Activated CD4-positive, alpha-beta T cell treated with anti-CD3 and anti-CD28 coated beads, Interleukin-2, amount 10 ng/mL, durations not matched to agents 24 days and 14 days (primary cell): ENCODE measurements at places on chromosomes 3 and 15.

DNA sequence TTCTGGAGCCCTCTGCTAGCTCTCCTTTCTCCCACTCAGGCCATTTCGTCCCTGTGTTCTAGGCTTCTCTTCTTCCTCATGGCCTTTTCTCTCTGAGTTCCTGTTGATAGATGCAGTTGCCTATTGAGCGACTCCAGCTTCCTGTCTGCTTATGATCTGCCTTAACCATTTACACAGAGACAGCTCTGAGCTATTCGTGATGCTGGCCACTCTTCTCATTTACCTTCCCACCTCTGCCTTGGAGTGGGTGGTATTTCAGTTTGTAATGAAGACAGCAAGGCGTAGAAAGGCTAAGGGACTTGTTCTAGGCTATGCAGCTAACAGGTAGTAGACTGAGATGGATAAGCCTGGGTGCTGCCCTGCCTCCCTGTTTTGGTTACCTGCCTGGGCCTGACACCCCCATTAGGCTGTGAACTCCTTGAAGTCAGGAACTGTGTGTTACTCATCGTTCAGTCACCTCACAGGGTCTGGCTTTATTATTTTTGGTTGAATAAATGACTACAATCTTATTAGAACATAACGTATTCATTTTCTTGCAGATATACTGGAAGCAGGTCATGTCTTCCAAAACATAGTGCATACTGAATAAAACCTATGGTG is 12.6 kb upstream of the ZBTB47 start:
- no peaks in the 10 kb centered on the region for H3K27me3 ChIP-seq
- DNase-seq = peak; percentile 55
- H3K27ac ChIP-seq = peak overlapping the region; percentile 67
- peaks cover 13% of the 10 kb centered on the region for H3K4me1 ChIP-seq
- H3K4me3 ChIP-seq = peak overlapping the region; percentile 76
- H3K36me3 ChIP-seq = peaks cover 38% of the 10 kb centered on the region

DNA sequence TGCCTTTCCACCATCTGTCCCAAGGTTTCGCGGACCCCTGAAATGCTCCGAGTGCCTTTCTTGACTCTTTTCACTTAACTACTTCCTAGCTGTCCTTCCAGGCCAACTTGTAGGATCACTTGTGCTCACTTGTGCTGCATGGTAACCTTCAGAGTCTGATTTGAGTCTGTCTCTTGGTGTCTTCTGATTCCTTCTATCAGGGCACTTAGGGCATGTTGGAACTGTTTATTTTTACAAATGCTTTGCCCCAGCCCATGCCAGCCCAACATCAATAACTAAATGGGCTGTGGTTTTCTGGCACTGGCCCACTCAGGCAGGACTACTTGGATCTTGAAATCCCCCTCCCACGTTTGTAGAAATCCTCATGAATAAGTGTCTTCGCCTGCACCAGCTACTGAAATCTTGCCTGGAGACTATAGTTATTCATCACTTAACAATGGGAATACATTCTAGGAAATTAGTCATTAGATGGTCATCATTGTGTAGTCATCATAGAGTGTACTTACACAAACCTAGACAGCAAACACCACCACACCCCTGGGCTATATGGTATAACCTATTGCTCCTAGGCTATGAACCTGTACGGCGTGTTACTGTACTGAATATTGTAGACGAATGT is 123.1 kb upstream of the STRIT1 start:
- H3K27ac ChIP-seq = no peak overlapping the region
- DNase-seq = no peak
- H3K27me3 ChIP-seq = no peaks in the 10 kb centered on the region

GRCh38 chr3:59750391-59750790 is 700.6 kb upstream of the CFAP20DC start:
- peaks cover 54% of the 10 kb centered on the region for H3K36me3 ChIP-seq
- no peak overlapping the region for H3K27ac ChIP-seq
- DNase-seq = no peak
- H3K4me1 ChIP-seq = peaks cover 37% of the 10 kb centered on the region
- no peaks in the 10 kb centered on the region for H3K27me3 ChIP-seq
- no peak overlapping the region for H3K4me3 ChIP-seq

- H3K27me3 ChIP-seq = peaks cover 14% of the 10 kb centered on the region
- H3K36me3 ChIP-seq = no peaks in the 10 kb centered on the region
- H3K4me3 ChIP-seq = no peak overlapping the region
- peaks cover 5% of the 10 kb centered on the region for H3K4me1 ChIP-seq
Observed at GRCh38 chr3:12413721-12414255, 70.5 kb upstream of the TSEN2 start.

GRCh38 chr3:120661106-120661905 is 20.7 kb downstream of the HGD start:
- peaks cover 13% of the 10 kb centered on the region for H3K27me3 ChIP-seq
- no peaks in the 10 kb centered on the region for H3K36me3 ChIP-seq
- no peak for DNase-seq
- no peak overlapping the region for H3K4me3 ChIP-seq

- H3K27ac ChIP-seq = peak within 1 kb of the TSS; percentile 88
- no peaks in the 10 kb centered on the region for H3K27me3 ChIP-seq
- peak; percentile 97 for DNase-seq
Observed at GRCh38 chr3:182980204-182981037, at the start of gene DCUN1D1. TSS of gene DCUN1D1 (minus strand) at chr3:182980538. CDS start at chr3:182980489, 49 bp downstream.

DNA sequence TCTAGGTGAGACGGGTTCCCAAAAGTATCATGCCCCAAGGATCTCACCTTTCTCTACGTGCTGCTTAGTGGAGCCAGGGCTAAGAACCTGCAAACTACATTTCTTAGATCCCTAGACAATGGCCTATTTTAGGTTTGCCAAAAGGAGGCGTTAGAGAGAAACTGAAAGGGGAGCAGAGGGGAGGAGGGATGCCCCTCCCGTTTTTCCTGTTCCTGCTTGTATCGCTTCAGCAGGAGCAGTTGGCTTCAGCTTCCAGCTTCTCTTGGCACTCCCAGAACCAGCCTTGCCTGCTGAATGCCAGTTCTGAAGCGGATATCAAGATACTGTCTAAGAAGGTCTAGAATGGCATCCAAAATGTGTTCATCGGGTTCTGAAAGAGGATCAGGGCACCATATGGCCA is 58.4 kb upstream of the ABHD17C start:
- no peaks in the 10 kb centered on the region for H3K36me3 ChIP-seq
- no peak overlapping the region for H3K27ac ChIP-seq
- H3K27me3 ChIP-seq = peaks cover 10% of the 10 kb centered on the region
- H3K4me1 ChIP-seq = no peaks in the 10 kb centered on the region
- no peak overlapping the region for H3K4me3 ChIP-seq

DNA sequence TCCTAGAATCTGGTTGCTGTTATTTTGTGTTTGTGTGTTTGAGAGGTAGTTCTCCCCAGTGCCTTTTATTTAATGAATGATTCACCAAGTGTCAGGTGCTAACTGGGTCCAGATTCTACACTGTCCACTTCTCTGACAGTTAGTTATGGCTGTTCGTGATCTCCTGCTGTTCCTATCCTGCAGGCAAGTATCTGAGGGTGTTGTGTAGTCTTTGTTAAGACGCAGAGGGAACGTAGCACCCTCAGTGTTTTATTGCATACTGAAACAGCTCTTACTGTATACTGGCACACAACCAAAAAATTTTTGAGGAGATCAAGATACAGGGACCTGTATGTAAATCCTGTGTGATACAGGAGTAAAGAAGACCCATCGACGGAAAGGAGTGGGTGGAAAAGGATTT is 1271.3 kb downstream of the ROBO1 start:
- DNase-seq = no peak
- no peaks in the 10 kb centered on the region for H3K36me3 ChIP-seq
- no peak overlapping the region for H3K27ac ChIP-seq
- no peaks in the 10 kb centered on the region for H3K4me1 ChIP-seq
- H3K4me3 ChIP-seq = no peak overlapping the region
- H3K27me3 ChIP-seq = no peaks in the 10 kb centered on the region

DNA sequence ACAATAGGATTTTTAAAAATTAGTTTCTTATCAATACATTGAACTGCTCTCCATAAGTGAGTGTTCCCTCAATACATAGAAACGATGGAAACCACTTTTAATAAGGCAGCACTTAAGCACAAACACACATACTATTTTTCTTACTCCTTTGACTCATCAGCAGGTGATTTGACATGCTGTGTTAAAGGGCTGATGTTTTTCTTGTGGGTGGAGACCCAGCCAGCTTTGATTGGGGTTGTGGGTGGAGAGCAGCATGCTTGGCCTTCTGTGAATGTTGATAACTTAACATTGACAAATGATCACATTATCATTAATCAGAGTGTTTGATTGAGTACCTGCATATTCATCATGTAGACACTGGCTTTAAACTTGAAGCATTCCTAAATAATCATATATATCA is 223.0 kb upstream of the DPH6 start:
- H3K27me3 ChIP-seq = no peaks in the 10 kb centered on the region
- DNase-seq = no peak
- no peaks in the 10 kb centered on the region for H3K4me1 ChIP-seq
- no peak overlapping the region for H3K27ac ChIP-seq
- H3K4me3 ChIP-seq = no peak overlapping the region
- H3K36me3 ChIP-seq = no peaks in the 10 kb centered on the region

GRCh38 chr3:8604988-8605387 is 39.6 kb downstream of the SSUH2 start:
- no peak overlapping the region for H3K4me3 ChIP-seq
- no peaks in the 10 kb centered on the region for H3K36me3 ChIP-seq
- H3K27me3 ChIP-seq = no peaks in the 10 kb centered on the region
- no peak for DNase-seq

GRCh38 chr3:35737934-35738706 is 98.8 kb downstream of the ARPP21 start:
- no peak overlapping the region for H3K4me3 ChIP-seq
- no peaks in the 10 kb centered on the region for H3K27me3 ChIP-seq
- no peaks in the 10 kb centered on the region for H3K4me1 ChIP-seq
- H3K27ac ChIP-seq = no peak overlapping the region

- DNase-seq = no peak
- H3K27me3 ChIP-seq = no peaks in the 10 kb centered on the region
- no peak overlapping the region for H3K4me3 ChIP-seq
- H3K36me3 ChIP-seq = peaks cover 81% of the 10 kb centered on the region
- peak overlapping the region; percentile 51 for H3K27ac ChIP-seq
Observed at GRCh38 chr3:18351069-18351628, 74.0 kb downstream of the SATB1 start.

DNA sequence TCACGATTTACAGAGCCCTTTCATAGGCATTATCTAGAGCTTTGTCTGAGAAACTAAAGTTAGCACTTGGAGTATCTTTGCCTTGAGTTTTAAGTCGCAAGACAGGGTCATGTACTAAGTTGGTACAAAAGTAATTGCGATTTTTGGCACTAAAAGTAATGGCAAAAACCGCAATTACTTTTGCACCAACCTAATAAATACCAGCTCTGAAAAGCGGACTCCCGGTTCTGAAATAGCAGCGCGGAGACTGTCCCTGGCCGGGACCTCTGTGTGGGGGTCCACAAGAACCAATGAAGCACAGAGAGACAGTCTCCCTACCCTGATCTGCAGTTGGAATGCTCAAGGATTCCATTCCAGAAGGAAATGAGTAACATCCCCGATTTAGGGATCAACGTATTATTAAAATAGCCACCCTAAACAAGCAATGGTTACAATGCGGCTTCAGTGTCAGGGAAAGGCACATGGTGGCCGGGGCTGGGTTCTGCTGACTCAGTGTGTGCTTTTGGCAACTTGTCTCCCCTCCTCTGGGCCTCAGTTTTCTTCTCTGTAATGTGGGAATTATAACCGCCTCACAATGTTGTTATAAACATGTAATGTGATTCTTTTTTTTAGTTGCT is 150.3 kb upstream of the MCTP2 start:
- H3K27ac ChIP-seq = no peak overlapping the region
- no peak for DNase-seq
- H3K4me3 ChIP-seq = no peak overlapping the region
- H3K36me3 ChIP-seq = no peaks in the 10 kb centered on the region
- peaks cover 2% of the 10 kb centered on the region for H3K27me3 ChIP-seq
- H3K4me1 ChIP-seq = no peaks in the 10 kb centered on the region

- no peak overlapping the region for H3K4me3 ChIP-seq
- peaks cover 10% of the 10 kb centered on the region for H3K36me3 ChIP-seq
- DNase-seq = peak; percentile 33
- H3K27ac ChIP-seq = no peak overlapping the region
- H3K27me3 ChIP-seq = peaks cover 81% of the 10 kb centered on the region
- H3K4me1 ChIP-seq = peaks cover 5% of the 10 kb centered on the region
Observed at GRCh38 chr15:96335411-96336024, 5.0 kb downstream of the NR2F2 start.

DNA sequence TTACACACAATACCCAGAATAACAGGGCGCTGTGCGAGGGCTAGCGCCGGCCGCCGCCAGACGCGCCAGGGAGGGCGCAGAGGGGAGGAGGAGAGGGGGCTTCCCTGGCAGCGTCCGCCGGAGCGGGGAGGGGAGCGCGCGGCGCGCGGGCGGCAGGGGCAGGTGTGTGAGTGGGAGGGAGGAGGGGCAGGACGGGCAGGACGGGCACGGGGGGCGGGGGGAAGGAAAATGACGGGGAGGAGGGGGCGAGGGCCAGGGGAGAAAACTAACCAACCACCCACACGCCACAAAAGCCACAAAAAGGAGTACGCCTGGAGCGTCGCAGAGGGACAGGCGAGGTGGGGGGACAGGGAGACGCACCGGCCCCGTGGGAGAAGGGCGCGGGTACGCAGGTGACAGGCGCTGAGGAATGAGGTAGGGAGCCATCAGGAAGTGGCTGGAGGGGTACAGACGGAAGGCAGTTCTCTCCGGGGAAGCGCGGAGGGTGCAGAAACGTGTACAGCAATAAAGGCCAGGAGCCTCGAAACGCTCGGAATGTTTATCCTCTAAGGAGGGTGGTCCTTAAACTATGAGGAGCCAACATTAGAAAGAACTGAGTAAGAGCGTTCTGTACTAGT is 610 bp upstream of the SATB1 start:
- H3K27me3 ChIP-seq = peaks cover 2% of the 10 kb centered on the region
- peaks cover 79% of the 10 kb centered on the region for H3K36me3 ChIP-seq
- peaks cover 55% of the 10 kb centered on the region for H3K4me1 ChIP-seq
- H3K27ac ChIP-seq = peak overlapping the region; percentile 98
- H3K4me3 ChIP-seq = peak overlapping the region; percentile 83
- DNase-seq = peak; percentile 92

DNA sequence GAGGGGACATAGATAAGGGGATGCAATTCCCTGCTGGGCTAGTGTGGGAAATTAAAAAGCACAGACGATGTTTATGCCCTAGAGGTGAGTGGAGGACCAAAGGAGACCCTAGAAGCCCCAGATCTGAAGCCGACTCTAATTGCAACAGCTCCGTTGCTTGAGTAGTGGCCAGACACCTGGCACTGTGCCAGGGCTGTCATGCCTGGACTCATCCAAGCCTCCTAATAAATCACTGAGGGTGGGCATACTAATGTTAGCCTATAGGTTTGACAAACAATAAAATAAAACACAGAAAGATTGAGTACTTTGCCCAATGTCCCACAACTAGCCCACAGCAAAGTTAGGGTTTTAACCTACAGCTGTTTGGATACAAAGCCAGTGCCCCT is 25.4 kb upstream of the MRPS22 start:
- H3K4me3 ChIP-seq = no peak overlapping the region
- no peak for DNase-seq
- no peak overlapping the region for H3K27ac ChIP-seq
- no peaks in the 10 kb centered on the region for H3K36me3 ChIP-seq
- H3K4me1 ChIP-seq = no peaks in the 10 kb centered on the region

DNA sequence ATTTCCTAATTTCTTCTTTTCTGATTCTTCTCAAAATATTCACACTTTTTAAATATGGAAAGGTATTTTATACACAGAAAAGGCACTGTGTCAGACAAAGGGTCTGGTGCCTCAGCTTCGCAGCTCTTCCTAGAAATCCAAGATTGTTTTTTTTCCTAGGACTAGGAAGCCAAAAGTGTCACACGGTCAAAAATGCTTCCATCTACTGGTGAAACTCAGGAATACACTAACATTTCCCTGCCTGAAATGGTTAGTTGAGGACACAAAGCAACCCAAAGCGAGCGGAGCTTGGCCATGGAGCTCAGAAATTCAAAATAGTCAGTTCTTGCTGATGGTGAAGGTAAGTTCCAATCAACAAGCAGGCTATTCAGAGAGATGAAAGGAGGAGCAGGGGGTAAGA is 426.5 kb upstream of the RASGRP1 start:
- no peaks in the 10 kb centered on the region for H3K36me3 ChIP-seq
- no peak for DNase-seq
- H3K4me3 ChIP-seq = no peak overlapping the region
- peaks cover 6% of the 10 kb centered on the region for H3K27me3 ChIP-seq
